NCI-H748 treated with DMSO at 0.1 percent for 48 hours (cell line): ENCODE measurements at places on chromosomes 1 and 21.

DNA sequence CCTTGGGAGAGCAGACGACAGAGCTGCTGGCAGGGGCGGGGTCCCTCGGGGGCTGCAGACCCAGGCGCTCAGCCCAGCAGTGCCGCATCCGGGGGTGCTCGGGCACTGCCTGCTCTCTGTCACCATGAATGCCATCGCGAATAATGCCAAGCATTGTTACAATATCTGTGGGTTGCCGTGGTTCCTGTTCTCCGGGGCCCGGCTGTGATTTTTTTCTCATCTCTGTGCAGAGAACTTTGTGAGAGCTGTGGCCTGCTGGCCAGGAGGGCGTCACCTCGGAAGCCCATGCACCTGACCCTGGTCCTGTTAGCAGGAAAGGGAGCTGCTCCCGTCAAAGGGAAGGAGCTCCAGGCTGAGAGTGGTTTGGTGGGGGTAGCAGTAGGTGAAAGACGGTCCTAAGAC lies 70.4 kb downstream of the PRDM16 start:
- no peak for DNase-seq

- DNase-seq = no peak
Measured at GRCh38 chr21:33663241-33663640, 20.9 kb downstream of the ITSN1 start.

- no peak for DNase-seq
Measured at GRCh38 chr1:160005070-160005469, 26.7 kb downstream of the PIGM start.

GRCh38 chr21:39263372-39263771 lies 50.1 kb downstream of the BRWD1 start:
- DNase-seq = no peak

DNA sequence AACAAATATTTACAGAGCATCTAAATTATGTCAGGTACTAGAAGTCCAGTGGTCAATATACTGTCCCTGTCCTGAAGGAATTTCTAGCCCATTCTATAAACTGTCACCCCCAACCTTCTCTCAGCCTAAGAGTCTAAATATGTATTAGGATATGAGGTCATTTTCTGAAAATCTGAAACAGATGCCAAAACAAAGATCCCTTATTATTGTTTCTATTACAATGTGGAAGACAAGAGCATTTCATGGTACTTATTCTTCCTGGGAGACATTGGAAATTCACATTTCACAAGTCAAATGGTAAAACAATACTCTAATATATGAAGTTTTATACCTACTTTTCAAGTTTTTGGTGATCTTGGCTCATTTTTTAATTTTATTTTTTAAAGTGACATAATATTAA lies 2.6 kb downstream of the CLCA1 start:
- DNase-seq = no peak

- no peak for DNase-seq
Measured at GRCh38 chr1:208101661-208102431, 142.3 kb downstream of the PLXNA2 start.

DNA sequence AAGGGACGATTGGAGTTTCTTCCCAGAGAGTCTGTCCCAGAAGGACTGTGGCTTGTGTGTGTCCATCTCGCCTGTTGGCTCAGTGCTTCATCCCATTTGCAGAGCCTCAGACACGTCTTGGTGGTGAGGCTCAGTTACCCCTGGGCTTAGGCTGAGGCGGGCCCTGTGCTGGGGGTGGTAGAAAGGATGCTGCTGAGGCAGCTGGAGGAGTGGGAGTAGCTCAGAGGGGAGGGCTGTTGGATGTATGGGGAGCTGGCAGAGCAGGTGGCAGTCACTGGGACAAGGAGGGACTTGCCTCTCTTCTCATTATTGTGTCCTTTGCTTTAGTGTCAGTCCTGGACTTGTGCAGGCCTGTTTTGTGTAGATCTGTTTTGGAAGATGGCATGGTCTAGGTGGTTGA lies 7.3 kb upstream of the MIIP start:
- no peak for DNase-seq
